ENCODE measurements at places on chromosomes 3 and 15.

DNA sequence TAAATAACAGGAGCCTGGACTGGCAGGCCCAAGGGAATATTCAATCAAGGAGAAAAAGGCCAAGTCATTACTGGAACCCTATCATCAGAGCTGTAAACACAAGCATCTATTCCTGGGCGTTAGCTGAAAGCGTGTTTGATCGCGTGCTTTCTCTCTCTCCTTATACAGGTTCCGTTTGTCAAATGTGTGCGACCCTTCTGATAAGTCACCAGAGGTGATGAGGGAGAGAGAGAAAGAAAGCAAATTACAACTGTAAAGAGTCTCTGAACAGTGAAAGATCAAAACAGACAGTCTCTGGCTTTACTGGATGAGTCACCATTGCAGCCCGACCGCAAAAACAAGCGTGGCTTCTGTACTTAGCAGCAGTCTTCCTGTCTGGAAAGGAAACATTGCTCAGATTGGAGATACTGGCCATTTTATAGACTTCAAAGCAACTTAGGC, 39.5 kb upstream of the TPRG1 start:
- DNase-seq: peak; percentile 63

- no peak for DNase-seq
Measured at GRCh38 chr3:177096615-177097014, 100.7 kb downstream of the TBL1XR1 start.

DNA sequence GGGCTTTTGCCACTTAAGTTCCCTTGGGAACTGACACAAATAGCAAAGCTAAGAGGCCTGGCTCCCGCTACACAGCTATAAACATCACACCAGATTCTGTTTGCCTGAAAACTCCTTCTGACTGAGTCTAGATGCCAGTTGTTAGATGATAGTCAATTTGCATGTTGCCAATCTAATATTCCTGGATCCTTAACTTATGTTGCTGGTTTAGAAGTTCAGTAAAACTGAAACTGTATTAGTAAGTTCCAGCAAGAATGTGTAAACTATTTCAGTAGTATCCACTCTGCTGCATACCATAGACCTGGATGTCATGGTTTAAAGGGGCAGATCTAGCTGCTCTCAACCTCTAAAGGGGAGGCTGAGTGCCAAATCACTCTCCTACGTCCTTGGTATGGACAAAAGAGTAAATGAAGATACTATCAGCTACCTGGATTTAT, 27.1 kb upstream of the LACTB start:
- DNase-seq: no peak

- DNase-seq: peak; percentile 64
Measured at GRCh38 chr3:172096881-172097420, 57.6 kb downstream of the FNDC3B start.

DNA sequence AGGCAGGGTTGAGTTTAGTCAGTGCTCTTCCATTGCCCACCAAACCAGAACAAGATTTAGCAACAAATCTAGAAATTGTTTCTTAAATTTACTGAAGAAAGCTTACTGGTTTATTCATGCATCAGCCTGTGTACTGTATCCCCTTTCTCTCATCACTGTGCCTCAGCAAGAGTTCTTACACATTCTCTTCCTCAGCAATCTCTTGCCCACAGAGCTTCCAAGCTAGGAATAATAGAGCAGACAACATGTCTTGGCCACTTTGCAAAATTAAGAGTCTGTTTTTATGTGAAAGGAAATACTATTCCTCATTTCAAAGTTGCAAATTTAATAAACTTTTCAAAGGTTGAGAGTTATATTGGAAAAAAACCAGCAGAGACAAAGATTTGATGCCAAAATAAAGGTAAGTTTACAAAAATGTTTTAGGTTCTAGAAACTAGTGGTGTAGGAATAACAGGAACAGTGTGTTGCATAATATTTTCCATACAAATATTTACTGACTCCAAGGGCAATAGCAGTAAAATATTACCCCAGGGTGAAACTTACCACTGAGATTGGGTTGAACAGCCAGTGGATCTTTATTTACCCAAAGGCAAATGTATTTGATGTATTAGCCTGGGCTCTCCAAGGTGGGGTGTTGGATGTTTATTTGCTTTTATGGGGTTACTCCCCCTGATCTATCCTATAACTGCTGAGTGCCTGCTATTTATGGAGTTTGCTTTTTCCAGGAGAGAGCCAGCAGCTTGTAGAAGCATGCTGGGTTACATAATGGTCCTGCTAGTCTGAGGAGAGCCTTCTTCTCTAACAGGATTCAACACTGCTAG, 276.7 kb downstream of the ADAMTSL3 start:
- no peak for DNase-seq

DNA sequence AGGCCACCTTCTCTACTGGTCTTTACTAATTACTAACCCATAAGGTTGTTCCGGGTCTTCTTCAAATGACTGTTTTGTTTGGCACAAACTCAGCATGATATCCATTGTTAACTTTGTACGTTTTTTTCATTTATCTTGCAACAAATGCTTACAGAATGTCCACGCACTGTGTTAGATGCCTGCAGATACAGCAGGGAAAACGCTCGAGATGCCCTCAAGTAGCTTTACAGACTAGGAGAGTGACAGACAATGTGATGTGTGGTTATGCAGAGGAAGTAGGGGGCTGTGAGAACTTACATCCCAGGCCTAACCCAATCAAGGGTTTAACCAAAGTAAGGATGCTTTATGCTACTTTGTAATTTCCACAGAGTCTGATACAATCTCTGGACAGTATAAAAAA, 949 bp upstream of the RFC4 start:
- peak; percentile 48 for DNase-seq

- no peak for DNase-seq
Measured at GRCh38 chr3:188230962-188231361, 77.0 kb downstream of the LPP start.

DNA sequence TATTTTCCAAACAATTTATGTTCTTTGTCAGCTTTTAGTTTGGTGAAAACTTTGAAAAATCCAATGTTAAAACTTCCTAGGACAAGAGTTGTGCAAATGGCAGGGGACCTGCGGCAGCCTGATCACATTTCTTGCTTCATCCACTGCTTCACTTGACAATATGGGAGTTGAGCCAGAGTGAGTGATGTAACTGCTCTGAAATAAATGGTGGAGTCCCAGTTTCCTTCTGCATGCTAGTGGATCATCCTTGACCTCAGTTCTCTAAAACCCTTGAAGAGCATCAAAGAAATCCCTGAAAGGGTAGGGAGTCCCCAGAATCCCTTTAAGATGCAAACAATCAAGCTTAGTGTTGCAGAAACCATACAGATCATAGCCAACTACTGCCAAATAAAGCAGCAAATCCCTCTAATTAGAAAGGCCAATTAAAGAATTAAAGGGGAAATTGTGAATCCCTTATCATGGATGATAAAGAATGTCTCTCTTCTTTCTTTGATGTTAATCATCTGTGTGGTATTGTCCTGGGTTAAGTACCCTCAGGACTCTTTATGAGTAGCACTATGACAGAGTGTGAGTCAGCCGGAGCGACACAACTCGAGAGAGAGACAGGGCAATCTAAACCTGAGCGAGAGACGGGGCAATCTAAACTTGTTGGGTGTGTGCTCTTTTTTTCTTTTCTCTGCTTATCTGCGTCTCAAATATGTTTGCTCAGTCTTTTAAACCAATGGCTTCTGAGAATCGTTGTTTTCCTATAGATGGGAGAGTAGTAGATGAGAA, 41.8 kb upstream of the GAP43 start:
- DNase-seq: no peak

GRCh38 chr3:177351757-177352158, 154.5 kb upstream of the TBL1XR1 start:
- no peak for DNase-seq

GRCh38 chr15:22942306-22942855, 37.8 kb downstream of the CYFIP1 start:
- no peak for DNase-seq

DNA sequence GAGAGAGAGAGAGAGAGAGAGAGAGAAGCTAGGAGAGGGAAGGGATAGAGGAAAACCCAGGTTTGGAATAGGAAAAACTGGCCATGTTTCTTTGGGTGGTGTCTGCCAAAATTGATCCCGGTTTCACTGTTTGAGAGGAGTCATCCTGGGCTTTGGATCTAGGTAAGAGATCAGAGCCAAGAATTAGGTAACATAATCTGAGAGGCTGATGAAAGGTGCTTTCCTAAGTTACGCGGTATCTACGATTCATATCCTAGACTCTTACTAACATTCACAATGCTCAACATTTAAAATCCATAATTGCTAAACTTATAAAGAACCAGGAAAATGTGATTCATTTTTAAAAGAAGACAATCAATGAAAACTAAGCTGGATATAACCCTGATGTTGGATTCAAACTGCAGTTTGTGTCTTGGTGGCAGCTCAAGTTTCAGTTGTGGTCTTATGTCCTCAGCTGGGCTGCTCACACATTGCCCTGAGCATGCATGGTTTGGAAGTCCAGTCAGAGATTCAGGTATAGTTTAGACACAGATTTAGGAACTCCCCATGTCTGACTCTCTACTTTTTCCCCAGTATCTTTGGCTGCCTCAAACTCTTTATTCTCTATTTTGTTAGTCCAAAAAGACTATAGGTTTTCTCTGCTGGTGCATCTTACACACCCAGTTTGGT, 42.5 kb upstream of the FMN1 start:
- DNase-seq: no peak

GRCh38 chr3:127750226-127751031, 71.9 kb downstream of the MGLL start:
- DNase-seq: no peak

- DNase-seq: no peak
Measured at GRCh38 chr3:33722191-33722590, 4.1 kb upstream of the CLASP2 start.

GRCh38 chr15:101541501-101542292, 52.2 kb upstream of the PCSK6 start:
- DNase-seq: no peak

DNA sequence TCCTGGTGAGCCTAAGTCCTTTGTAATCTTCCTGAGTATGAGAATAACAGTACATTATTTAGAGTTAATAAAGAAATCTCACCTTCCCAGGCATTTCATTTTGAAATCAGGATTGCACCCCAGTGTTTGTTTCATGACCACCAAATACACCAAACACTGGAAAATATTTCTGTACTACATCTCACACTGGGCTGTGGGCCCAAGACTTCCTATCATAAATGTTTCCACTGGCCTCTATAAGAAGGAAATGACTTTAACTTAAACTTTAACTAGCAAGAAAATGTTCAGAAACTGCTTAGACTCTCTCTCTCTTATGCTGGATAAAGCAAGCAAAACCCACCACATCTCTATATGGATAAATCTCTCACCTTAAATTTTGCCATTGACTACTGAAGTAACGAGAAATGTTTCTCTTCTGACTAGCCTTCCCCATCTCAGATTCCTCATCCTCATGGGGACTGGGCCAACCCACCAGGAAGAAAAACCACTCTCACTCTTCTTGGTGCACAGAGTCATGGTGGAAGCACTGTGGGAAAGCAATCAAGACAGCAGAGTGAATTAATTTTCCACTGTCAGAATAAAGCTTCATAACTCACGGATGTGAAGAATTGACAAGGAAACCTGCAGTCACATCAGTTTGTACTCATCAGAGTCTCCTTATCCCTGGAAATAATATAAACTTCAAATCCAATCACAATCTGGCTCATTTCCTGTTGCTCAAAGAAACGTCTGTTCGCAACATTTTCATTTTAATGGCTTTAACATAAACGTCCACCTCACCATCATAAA, 859.6 kb downstream of the EPHA3 start:
- DNase-seq: no peak

DNA sequence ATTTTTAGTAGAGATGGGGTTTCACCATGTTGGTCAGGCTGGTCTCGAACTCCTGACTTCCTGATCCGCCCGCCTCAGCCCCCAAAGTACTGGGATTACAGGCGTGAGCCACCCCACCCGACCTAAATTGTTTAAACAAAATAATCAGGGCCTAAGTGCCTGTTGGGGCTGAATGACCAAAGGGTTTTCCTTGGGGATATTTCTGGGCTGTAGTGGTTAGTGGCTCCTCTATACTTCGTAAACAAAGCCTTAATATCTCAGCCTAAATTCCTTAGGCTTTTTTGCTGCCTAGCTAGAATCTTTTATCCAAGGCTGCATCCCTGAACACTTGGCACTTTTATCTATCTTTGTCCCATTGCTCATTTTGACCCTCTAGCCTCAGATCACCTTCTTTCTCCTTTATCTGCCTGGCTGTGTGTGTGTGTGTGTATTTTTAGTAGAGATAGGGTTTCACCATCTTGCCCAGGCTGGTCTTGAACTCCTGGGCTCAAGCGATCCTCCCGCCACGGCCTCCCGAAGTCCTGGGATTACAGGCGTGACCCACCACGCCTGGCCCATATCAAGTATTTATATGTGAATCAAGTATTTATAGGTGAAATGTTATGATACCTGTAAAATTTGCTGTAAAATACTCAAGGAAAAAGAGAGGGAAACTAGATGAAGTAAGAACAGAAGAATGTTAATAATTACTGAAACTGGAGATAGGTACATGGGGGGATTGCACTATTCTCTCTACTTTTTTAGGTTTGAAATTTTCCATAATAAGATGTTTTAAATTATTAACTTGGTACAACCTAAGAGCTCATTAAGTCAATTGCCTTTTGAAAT, 1.8 kb downstream of the NUSAP1 start:
- DNase-seq: peak; percentile 81

GRCh38 chr3:178127221-178127620, 409.0 kb upstream of the KCNMB2 start:
- DNase-seq: no peak

- DNase-seq: no peak
Measured at GRCh38 chr3:136885357-136886213, 23.6 kb downstream of the NCK1 start.

DNA sequence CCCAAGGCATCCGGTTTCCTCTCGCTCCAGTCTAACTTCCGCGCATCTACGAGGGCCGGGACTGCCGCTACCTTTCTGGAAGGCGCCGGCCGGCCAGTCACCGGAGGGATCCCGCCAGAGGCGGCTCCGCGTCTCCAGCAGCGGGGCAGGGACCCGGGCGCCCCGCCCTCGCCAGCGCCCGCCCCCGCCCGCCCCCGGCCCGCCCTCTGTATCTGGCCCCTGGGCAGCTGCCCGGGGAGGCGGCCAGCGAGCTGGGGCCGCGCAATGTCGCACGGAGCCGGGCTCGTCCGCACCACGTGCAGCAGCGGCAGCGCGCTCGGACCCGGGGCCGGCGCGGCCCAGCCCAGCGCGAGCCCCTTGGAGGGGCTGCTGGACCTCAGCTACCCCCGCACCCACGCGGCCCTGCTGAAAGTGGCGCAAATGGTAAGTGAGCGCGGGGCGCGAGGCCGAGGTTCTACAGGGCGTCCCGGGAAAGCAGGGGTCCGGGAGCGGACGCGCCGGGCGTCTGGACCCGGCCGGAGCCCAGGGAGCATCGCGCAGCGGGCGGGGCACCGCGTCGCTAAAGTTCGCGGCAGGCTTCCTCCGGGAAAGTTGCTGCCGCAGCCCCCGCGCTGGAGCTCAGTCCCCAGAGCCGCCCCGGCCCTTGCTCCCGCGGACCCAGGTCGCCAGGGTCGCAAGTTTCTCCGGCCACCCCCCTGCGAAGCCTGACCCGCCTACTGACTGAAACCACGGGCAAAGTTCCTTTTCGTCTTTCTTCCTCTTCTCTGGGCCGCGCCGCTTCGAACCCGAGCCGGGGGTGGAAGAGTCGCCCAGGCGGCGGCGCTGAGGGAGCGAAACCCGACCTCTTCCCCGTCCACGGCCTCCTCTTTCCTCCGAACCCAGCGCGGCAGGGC, at the start of gene CMTM7:
TSS of gene CMTM7 (plus strand) at position 211 of the 893 bp plus-strand sequence. CDS start at position 265, 54 bp downstream.
- peak; percentile 42 for DNase-seq
